Neural crest cell (in vitro differentiated cells): ENCODE measurements at places on chromosomes 5 and 9. TPM values are rescaled to one million over a fixed set of nuclear protein-coding genes. Genes with fewer than 3 reads are reported as not detected.

The JAKMIP2 gene
- total RNA-seq: 35.6 and 36.8 TPM in 2 replicates

The CCDC192 gene
- total RNA-seq: 0.71 and 1.3 TPM in 2 replicates

The EIF4E1B gene
- not detected in 2 replicates for total RNA-seq

The NELFB gene
- total RNA-seq: 76.7 and 79.0 TPM in 2 replicates

DNA sequence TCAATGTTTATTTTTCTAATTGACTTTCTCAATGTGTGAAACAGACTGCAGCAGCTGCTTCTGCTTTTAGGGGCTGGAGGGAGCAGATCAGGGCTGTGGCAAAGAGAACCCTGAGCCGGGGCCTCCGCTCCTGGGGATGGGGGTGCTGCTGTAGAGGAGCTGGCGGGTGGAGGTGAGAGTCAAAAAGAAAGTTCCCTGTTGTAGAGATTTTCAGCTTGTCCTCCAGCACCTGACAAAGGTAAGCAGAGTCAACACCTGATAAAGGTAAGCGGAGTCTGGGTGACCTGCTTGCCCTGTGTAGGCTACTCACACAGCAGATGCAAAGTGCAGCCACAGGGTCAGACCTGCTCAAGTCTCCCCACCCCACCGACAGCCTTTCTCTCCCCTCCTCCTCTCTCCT, 252.4 kb upstream of the IRX1 start:
- H3K27ac ChIP-seq: peak overlapping the region; percentile 50
- DNase-seq: no peak
- no peaks in the 10 kb centered on the region for H3K36me3 ChIP-seq
- peaks cover 4% of the 10 kb centered on the region for H3K4me1 ChIP-seq
- no peak overlapping the region for H3K4me3 ChIP-seq

GRCh38 chr9:122029898-122030297, 63.2 kb downstream of the TTLL11 start:
- no peaks in the 10 kb centered on the region for H3K27me3 ChIP-seq
- H3K4me1 ChIP-seq: peaks cover 7% of the 10 kb centered on the region
- peaks cover 2% of the 10 kb centered on the region for H3K36me3 ChIP-seq

- H3K36me3 ChIP-seq: no peaks in the 10 kb centered on the region
- H3K27ac ChIP-seq: no peak overlapping the region
- H3K4me3 ChIP-seq: no peak overlapping the region
- peaks cover 6% of the 10 kb centered on the region for H3K4me1 ChIP-seq
- H3K27me3 ChIP-seq: no peaks in the 10 kb centered on the region
Observed at GRCh38 chr5:87120518-87121303, 147.0 kb upstream of the RASA1 start.

- DNase-seq: no peak
- no peak overlapping the region for H3K4me3 ChIP-seq
- H3K4me1 ChIP-seq: no peaks in the 10 kb centered on the region
- peaks cover 6% of the 10 kb centered on the region for H3K36me3 ChIP-seq
Observed at GRCh38 chr5:11139217-11139865, 378.3 kb upstream of the DAP start.

- no peaks in the 10 kb centered on the region for H3K36me3 ChIP-seq
- H3K4me3 ChIP-seq: no peak overlapping the region
- H3K4me1 ChIP-seq: no peaks in the 10 kb centered on the region
- peak; percentile 84 for DNase-seq
Observed at GRCh38 chr9:137034709-137035506, 3.0 kb upstream of the FUT7 start.

DNA sequence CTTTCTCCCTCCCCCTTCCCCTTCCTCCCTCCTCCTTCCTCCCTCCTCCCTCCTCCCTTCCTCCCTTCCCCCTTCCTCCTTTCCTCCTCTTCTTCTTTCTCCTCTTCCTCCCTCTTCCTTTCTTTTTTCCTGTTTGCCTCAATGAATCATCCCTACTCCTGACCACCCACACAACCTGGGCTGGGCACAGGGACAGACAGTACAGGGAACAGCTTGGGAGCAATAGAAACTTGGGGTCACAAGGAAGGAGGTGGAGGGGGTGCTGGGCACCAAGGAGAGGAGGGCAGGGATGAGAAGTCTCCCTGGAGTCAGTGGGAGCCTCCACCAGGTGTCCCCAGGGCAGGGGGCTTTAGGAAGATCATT, 5.0 kb downstream of the TTC16 start:
- no peaks in the 10 kb centered on the region for H3K36me3 ChIP-seq
- no peak overlapping the region for H3K4me3 ChIP-seq

DNA sequence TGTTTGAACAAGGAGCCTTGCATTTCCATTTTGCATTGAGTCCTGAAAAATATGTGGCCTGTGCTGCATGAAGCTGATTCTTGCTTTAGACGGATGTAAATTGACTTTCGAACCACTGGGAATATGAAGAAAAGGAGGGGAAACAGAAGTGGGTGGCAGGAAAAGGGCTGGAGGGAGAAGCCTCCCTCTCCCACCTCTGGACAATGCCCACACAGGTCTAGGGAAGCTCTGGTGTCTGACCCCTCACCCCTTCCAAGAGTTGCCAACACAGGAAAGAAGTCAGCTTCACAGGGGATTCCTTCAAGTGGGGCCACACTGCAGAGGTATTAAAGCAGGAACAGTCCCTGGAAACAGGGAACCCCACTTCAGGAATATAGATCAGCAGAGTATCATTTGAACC, 52.2 kb downstream of the ZNF366 start:
- no peak overlapping the region for H3K27ac ChIP-seq
- H3K27me3 ChIP-seq: no peaks in the 10 kb centered on the region
- H3K4me3 ChIP-seq: no peak overlapping the region
- H3K4me1 ChIP-seq: peaks cover 41% of the 10 kb centered on the region
- H3K36me3 ChIP-seq: no peaks in the 10 kb centered on the region
- no peak for DNase-seq

- DNase-seq: no peak
- no peak overlapping the region for H3K4me3 ChIP-seq
- H3K27ac ChIP-seq: no peak overlapping the region
- H3K36me3 ChIP-seq: no peaks in the 10 kb centered on the region
- H3K27me3 ChIP-seq: no peaks in the 10 kb centered on the region
Observed at GRCh38 chr5:111930449-111930848, 173.5 kb upstream of the NREP start.

DNA sequence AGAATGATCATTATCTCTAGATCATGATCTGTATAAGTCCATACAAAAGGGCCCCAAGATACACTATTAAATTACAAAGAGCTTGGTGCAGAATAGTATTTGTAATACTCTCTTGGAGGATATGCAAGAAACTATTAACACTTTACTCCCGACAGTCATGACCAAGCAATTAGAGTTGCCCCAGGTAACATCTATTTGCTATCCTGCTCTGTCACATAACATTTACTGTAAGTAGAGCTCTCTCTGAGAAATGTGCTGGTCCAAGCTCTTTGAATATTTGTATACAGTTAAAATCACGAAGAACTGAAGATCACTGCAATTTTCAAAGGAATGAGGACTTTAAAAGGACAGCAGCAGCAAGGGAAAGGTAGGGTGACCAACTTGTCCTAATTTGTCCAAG, 553.7 kb downstream of the RAB3C start:
- no peak overlapping the region for H3K27ac ChIP-seq
- no peak overlapping the region for H3K4me3 ChIP-seq
- no peak for DNase-seq
- no peaks in the 10 kb centered on the region for H3K36me3 ChIP-seq

DNA sequence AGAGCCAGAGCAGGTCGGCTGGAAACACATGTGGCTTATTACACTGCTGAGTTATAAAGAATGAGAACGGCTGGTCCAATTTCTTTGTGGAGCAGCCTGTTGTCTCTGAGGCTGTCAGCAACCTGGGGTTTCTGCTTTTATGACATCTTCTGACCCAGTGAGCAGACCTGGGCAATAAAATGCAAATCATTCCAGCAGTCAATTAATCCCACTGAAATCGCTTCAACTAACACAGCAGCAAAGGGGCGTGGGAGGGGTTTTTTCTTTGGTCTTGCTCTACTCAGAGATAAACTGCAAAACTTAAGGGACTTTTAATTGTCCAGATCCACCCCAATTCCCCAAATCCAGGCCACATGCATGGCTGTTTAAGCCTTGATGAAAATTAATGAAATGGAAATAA, 215.7 kb downstream of the SLIT3 start:
- H3K27ac ChIP-seq: no peak overlapping the region
- DNase-seq: no peak
- H3K4me3 ChIP-seq: no peak overlapping the region
- no peaks in the 10 kb centered on the region for H3K36me3 ChIP-seq

DNA sequence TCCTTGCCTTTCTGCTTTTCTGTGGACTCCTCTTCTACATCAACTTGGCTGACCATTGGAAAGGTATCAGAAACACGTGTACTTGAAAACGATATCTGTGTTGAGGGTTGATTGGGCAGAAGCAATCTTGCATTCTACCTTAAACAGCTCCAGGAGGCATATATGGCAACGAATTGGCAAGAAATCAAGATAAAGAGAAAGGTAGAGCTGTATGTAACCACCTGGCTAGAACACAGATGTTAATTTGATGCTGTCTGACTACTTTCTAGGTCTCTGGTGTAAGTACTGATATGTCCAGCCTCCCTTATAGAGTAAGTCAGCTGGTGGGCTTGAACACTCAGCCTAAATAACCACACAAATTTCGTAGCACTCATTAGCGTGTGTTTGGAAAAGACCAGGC, 1.3 kb downstream of the MAN1B1 start:
- H3K4me1 ChIP-seq: peaks cover 23% of the 10 kb centered on the region
- H3K4me3 ChIP-seq: peak overlapping the region; percentile 93
- no peak overlapping the region for H3K27ac ChIP-seq
- no peaks in the 10 kb centered on the region for H3K36me3 ChIP-seq

GRCh38 chr9:22454016-22454415, 7.4 kb downstream of the DMRTA1 start:
- H3K36me3 ChIP-seq: no peaks in the 10 kb centered on the region
- no peak overlapping the region for H3K4me3 ChIP-seq
- H3K4me1 ChIP-seq: peaks cover 7% of the 10 kb centered on the region
- no peak for DNase-seq

- no peak for DNase-seq
- H3K27ac ChIP-seq: no peak overlapping the region
- no peaks in the 10 kb centered on the region for H3K27me3 ChIP-seq
Observed at GRCh38 chr9:6212722-6213375, 2.8 kb upstream of the IL33 start.

DNA sequence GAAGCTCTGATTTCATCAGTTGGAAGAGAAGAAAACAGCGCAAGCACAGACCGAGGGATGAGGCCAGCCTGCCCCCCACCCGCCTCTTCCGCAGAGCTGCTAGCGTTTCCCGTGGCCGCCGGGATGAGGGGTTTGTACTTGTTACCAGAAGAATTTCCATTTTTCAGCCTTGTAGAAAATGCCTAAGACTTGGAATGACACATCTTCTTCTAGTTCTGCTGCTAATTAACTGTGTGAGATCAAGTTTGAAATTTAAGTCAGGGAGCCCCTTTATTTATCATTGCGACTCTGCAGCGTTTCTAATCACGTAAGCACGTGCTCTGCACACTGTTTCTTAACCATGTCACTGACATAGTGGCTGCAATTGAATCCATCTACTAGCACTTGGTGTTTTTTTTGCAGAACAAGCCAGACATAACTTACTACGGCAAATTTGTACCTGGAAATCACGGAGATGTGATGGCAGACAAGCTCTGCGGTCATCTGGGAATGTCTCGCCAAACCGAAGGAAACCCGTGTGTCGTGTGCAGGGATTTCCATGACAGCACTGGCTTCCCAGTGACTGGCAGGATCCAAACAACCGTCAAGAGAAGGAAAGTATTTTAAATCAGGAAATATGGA, 41.8 kb upstream of the ROR2 start:
- peaks cover 4% of the 10 kb centered on the region for H3K4me1 ChIP-seq
- H3K27me3 ChIP-seq: peaks cover 4% of the 10 kb centered on the region
- no peak overlapping the region for H3K27ac ChIP-seq
- H3K36me3 ChIP-seq: no peaks in the 10 kb centered on the region
- DNase-seq: no peak

DNA sequence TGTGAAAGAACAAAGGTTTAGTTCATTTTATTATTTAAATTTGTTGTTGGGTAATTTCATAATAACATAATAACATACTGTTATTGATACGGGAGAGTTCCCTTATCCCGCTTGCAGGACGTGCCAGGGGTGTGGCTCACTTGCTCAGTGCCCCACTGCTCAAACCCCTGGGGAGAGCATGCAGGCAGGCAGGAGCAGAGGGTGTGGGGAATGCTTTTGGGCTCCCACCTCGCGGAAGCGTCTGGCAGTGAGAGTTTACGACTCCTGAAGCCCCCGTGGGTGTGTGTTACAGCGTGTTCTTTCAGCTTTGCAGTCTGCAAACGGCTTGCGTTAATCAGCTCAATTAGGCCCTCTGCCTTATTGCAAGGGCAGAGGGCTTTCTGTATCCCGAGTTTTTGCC, 675.9 kb downstream of the SEMA5A start:
- H3K27ac ChIP-seq: no peak overlapping the region
- no peaks in the 10 kb centered on the region for H3K27me3 ChIP-seq
- H3K4me3 ChIP-seq: no peak overlapping the region
- peaks cover 31% of the 10 kb centered on the region for H3K4me1 ChIP-seq
- no peaks in the 10 kb centered on the region for H3K36me3 ChIP-seq
